NCI-H1417 treated with DMSO at 0.1 percent for 48 hours (cell line): ENCODE measurements at places on chromosomes 12 and 14.

DNA sequence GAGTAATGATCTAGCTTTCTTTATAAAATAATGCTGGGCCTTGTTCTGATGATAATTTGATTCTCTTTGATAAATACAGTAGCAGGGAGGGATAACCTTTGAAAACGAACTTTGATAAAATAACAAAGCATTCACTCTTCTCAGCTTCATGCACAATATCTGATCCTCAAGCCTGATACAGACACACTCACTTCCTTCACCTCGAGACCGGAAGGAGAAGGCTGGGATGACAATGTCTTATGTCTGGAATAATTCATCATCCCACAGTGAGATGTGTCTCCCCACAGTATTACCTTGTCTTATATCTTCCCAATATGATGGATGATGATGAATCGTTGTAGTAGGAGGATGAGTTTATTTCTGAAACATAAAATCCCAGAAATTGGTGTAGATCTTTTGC lies 15.5 kb upstream of the NR1H4 start:
- no peak for DNase-seq

- DNase-seq, result no peak
Observed at GRCh38 chr12:116459916-116460663, 99.1 kb upstream of the MAP1LC3B2 start.

DNA sequence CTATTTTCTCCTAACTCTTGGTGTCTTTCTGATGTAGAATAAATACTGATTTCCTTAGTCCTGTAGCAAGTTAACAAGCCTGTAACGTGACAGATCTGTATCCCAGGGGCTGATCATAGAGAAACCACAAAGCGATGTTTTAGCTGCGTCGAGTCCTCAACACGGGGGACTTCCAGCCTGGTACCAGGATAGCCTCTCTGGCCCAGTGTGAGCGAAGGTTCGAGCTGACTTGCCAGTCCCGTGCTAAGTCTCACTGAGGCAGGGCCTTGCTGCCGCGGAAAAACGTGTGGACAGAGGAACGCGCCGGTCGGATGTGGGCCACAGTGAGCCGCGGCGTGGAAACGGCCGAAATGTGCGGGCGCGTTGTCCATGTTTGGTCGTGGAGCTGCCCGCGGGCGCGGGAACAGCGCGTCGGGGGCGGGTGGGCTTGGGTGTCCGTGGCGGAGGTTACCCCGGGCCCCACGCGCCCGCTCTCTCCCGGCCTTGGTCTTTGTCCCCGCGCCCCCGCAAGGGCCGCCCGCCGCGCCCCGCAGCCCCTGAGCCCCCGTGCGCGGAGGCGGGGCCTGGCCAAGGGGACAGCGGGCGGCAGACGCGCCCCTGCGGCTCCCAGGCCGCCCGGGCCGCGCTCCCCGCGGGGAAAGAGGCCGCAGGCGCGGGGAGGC lies 531 bp upstream of the EML1 start:
- DNase-seq, result no peak

DNA sequence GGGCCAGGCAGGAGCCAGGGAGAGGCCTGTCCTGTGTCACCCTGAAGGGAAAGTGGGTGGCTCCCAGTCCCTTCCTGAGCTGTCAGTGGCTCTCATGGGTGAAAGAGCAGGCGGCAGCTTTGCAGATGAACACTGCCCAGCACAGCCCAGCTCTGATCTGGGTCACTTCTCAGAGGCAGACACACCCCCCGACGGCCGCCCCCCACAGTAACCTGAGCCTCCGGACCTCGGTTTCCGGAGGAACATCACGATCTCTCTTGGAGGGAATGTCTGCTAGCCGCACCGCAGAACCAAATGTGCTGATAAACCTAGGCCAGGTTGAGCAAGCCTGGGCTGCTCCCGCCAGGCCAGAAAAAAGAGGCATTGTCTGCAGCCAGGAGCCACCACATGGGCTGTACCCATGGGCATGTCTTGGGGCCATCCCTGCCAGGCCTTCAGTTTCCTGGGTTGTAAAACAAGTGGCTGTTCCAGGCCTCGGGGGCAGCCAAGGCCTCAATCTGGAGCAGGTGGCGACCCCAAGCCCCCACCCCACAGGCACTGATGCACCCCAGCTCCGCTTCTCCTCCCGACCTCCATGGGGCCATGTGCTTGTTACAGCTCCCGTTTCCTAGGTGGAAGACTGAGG lies 57.6 kb downstream of the NCOR2 start:
- DNase-seq, result no peak

DNA sequence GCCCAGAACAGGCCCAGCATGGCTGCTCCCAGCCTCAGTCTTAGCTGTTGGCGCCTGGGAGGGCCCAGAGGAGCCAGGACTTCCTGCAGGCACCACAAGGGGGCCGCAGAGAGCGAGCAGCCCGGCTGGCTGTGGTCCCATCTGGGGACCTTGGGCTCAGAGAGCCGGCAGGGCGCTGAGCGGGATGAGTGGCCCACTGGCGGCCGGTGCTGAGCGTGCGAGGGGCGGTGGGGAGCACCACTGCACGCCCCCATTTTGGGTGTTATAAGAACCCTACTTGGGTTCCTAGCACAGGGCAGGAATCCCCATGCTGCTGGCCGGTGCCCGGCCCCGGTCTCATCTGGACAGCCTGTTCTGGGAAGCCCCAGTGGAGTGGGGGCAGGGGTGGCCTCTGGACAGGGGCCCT lies 25.9 kb upstream of the CRIP2 start:
- DNase-seq, result no peak

- no peak for DNase-seq
Observed at GRCh38 chr12:67681941-67682620, 33.5 kb downstream of the DYRK2 start.

DNA sequence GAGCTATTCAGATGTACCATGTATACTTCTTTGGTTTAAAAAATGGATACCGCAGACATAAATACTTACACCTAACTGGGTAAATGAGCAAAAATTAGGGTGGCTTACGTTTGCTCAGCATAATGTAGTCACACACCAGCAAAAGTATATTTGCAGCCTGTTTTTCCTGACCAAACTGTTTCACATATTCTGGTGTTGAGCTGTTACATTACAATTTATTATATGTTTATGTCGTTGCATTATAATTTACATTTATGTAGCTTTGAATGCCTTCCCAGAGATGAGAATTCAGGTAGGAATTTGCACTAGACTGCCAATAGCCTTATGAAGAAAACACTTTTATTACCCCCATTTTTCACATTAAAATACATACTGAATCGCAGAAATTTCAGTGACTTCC lies 183.3 kb downstream of the PTPRO start:
- no peak for DNase-seq

DNA sequence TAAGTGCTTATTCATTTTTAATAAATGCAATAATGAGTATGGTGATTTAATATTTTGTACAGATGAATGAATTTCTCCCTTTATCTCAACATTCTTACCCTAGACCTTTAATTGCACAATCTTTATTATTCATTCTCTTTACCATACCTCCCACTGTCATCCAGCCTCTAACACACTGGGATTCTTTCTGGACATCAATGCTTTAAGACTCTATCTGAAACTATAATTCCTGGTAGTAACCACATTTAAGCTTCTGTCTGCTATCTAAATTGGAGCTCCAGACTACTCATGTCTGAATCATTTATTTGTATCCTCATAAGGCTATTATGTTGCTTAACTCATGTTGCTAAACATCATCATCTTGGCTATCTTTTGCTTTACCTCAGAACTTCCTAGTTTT lies 270.2 kb downstream of the ALG10B start:
- no peak for DNase-seq

GRCh38 chr14:69904246-69904645 lies 25.0 kb downstream of the SMOC1 start:
- no peak for DNase-seq

DNA sequence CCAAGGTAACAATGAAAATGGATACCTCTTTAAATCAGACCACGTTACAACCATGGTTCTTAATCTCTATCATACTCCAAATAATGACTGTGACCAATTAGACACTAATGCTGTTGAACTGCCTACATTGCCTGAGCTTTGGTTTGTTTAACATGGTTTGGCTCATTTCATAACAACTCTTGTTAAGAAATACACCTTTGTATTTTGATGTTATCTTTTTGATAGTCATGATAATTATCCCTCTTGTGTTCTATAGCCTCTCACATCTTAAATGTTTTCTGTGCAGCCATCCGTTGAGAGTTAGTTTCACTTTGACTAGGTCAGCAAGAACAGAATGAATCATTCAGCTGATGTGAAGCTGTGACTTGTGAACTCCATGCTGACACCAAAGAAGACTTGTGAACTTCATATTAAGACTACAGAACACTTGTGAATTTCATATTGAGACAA lies 75.5 kb upstream of the RERGL start:
- DNase-seq, result peak; percentile 73

- no peak for DNase-seq
Observed at GRCh38 chr12:109513977-109514376, 36.5 kb downstream of the UBE3B start.

GRCh38 chr12:82937151-82937550 lies 250.4 kb downstream of the TMTC2 start:
- no peak for DNase-seq

DNA sequence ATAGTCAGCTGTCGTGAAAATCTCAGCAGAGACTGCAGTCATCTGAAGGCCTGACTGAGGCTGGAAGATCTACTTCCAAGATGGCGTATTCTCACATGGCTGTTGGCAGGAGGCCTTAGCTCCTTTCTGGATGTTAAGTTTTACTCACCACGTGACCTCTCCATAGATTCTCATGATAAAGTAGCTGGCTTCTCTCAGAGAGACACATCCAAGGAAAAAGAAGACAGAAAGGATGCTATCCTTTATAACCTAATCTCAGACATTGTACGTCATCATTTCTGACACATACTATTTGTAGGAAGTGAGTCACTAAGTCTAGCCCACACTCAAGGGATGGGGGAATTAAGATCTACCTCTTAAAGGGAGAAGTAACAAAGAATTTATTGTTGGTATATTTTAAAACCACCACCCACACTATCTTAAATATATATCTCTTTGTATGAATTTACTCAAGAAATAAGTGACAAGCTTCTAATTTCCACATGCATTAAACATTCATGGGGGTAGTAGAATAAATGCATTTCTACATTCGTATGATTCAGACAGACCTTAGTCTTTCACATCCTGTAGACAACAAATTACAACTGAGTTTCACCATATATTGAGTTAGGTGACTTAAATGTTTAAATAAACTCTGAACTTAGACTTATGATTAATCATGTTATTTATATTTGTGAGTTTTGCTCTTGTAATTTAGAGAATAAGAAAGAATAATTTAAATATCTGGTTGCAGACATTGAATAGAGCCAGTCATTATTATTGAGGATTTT lies 411.0 kb downstream of the LRIG3 start:
- no peak for DNase-seq

GRCh38 chr14:68777644-68778043 lies 15.2 kb downstream of the ZFP36L1 start:
- DNase-seq, result no peak

DNA sequence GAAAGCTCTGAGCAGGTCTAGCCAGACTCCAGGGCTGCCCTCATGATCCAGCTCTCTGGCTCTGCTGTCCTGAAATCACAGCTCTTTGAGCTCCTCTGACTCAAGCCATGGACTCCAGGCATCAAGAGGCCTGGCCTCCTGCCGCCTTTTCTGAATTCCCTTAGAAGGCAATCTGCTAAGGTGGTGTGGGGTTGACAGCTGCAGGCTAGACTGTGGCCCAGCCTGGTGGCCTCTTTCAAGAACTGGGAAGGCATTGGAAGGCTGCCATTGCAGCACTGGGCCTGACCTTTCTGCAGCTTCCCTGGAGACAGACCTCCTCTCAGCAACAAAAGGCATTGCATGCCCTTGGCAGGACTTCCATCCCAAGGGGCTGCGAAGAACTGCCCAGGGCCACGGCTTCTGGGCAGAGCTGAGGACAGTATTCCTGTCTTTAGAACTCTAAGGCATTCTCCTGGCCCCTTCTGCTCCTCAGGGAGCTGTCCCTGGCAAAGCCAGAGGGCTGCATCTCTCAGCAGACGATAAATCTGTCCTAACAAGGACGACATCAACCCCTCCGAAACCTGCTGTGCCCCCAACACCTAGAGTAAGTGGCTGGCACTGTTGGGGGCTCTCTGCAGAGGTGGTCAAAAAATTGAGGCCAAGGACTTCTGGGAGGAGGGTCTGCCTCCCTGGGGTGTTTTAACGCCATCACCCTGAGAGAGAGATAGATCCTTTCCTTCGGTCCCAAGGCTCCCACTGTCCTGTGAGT lies 115.6 kb downstream of the RBM19 start:
- no peak for DNase-seq

DNA sequence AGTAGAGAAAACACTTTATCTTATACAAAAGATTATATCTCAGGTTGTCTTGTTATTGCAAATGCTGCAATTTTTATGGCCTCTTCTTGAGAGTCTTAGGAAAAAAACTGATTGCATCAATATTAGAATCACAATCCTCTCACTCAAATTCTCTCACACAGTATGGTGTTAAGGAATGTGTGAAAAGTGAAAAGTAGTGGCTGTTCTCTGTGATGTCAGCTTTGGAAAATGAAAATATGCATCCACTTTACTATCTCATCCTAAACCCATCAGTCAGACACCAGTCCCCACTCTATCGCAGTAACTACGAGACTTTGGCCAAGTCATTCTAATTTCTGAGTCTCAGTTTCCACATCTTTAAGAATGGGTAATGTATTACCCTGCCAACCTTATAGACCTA lies 32.6 kb upstream of the NTF3 start:
- no peak for DNase-seq

DNA sequence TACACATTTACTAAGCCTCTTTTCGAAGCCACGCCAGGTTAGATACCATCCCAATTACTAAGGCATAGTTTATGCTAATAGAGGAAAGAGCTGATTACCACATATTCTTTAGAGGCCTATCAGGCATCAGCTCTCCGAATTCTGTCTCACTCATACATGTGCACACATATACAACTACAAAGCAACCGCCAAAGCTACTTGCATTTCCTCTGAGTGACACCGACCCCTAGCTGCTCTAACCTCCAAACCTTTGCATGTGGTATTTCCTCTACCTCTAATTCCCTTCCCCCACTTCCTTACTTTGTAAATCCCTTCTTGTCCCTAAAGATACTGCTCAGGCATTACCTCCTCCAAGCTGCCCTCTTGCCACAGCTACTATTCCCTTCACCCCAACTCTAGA lies 107.2 kb downstream of the DUSP6 start:
- DNase-seq, result no peak
